ENCODE measurements at places on chromosomes 13 and 19.
A peak's percentile ranks its signal among the peaks of the same experiment; 100 is the strongest.

DNA sequence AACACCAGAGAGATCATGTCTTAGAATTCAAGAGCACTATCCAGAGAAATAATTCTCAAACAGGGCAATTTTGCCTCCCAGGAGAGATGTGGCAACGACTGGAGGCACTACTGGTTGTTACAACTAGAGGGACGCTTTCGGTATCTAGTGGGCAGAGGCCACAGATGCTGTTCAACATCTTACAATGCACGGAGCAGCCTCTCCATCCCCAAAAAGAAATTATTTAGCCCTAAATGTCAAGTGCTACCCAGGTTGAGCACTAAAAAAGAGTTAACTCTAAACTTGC, 78.6 kb downstream of the ABCC4 start:
- DNase-seq, result no peak

- DNase-seq, result peak; percentile 60
These were observed 622.4 kb downstream of the DCT start for GRCh38 chr13:93857126-93857525.

GRCh38 chr13:19680751-19681150, 47.3 kb downstream of the MPHOSPH8 start:
- DNase-seq, result no peak

- peak; percentile 95 for DNase-seq
These were observed 127.2 kb upstream of the GJB6 start for GRCh38 chr13:20359335-20359734.

- DNase-seq, result no peak
These were observed 286.5 kb upstream of the NBEA start for GRCh38 chr13:34655554-34655953.

GRCh38 chr13:106593132-106593531, 25.2 kb upstream of the ARGLU1 start:
- DNase-seq, result no peak

DNA sequence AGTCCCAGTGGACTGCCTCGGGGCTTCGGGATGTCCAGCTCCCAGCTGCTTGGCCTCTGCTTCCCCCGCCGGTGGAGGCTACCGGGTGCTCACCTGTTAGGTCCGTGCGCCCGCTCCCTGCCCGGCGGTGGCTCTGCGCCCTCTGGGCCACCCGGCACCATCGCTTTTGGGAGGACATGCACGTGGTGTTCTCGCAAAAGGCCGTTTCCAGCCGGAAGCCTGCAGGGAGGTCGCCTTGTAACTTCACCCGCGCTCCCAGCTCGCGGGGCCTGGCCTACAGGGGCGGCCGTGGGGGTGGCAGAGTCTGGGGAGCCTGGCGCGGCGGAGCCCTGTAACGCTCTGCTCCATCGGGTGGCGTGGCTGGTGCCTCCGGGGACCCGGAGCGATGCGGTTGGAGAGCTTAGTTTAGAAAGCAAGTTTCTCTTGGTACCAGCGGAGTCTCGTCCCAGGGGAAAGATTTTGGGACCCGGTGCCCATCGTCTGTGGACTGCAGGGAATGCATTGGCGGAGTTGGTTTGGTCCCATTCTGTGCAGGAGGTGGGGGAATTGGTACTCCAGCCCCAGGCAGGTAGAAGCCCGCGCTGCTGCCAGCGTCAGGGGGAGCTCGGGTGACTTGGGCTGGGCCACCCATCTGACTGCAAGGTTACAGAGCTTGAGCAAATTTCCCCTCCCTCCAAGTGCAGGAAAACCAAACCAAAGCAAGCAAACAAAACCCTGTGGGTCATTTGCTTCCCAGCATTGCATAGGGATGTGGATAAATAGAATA, 673 bp downstream of the SPATA13 start:
- DNase-seq, result no peak

- no peak for DNase-seq
These were observed 19.3 kb downstream of the TNFSF11 start for GRCh38 chr13:42592915-42593900.

- DNase-seq, result no peak
These were observed 34.8 kb upstream of the ANKRD10 start for GRCh38 chr13:110949628-110950027.

GRCh38 chr13:74528734-74529513, 394.7 kb upstream of the KLF12 start:
- no peak for DNase-seq

DNA sequence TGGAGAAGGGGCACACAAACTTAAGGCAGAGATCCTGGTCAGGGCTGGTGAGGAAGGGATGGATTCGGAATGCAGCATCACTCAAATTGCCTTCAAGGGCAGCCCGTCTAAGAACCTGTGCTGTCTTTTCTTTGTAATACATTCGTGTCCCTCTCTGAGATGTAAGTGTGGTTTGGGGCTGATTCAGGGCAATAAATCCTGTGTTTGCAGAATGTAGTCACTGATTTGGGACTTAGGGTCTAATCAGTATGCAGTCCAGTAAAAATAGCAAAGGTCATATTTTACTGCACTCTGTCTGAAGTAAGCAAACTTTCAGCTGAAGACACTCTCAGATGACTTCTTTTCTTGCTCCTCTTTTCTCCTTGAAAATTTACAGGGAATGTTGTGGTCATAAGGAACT, 93.8 kb upstream of the C1QTNF9B start:
- no peak for DNase-seq

GRCh38 chr19:53879140-53880081, 2.6 kb upstream of the PRKCG start:
- peak; percentile 80 for DNase-seq

- DNase-seq, result no peak
These were observed 140.7 kb downstream of the KCTD12 start for GRCh38 chr13:76745261-76746200.

GRCh38 chr13:99388334-99388923, 81.2 kb upstream of the GPR183 start:
- no peak for DNase-seq

GRCh38 chr19:8086849-8087248, 34.3 kb downstream of the CCL25 start:
- no peak for DNase-seq

GRCh38 chr13:37797631-37798030, 71.9 kb downstream of the TRPC4 start:
- peak; percentile 52 for DNase-seq

DNA sequence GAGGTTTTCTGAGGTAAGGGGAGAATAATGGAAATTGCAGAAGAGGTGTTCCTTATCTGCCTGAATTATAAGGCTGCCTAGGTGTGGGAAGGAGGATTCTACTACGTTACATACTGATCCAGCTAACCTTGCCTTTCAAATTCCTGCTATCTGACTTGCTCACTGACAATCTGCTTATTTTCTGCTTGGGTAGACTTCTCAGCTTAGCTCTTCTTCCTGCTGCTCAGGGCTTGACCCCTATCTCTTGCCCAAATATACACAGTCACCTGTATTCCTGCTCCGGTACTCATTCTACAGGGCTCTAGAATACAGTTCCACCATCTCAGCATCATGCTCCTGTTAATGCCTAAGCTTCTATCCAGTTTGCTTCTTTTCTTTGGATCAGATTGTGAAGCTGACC, 1607.6 kb downstream of the OLFM4 start:
- DNase-seq, result no peak

DNA sequence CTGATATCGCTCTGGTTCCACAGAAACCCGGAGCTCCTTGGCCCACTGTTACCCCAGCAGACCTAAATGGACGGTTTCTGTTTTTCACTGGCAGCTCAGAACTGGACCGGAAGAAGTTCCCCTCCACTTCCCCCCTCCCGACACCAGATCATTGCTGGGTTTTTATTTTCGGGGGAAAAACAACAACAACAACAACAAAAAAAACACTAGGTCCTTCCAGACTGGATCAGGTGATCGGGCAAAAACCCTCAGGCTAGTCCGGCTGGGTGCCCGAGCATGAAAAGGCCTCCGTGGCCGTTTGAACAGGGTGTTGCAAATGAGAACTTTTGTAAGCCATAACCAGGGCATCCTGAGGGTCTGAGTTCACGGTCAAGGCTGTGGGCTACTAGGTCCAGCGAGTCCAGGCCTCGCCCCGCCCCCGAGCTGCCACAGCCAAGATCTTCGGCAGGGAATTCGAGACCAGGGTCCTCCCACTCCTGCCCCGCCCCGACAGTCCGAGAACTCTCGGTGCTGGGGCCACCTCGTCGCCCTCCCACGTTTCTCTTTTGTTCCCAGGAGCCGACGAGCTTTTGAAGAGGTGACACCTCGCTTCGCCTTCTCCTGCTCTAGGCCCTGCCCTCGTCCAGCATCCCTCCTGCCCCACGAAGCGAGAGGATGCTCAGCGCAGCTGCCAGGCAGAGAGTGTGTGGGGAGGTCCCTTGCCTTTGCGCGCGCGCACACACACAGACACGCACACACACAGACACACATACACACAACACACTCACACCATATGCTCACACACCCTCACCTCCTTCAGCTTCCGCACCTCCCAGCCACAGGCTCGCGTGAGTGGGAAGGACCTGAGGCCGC, 8.8 kb downstream of the ZIC2 start:
- DNase-seq, result no peak

DNA sequence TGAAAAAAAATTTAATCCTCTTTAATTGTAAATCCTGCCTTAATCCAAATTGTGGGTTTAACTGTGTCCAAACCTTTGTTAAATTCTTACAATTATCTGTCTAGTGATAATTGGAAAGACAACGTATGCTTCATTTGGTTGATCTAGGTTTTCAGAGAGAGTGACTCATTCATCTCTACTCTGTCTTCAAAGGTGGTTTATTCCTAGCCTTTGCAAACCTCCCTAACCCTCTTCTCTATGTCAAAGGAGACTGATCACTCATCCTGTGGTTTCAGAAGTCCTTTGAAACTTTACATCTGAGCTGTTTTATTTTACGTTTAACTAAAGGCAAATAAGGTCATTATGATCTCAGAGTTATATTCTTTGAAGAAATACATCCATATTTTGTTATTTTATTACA, 8.8 kb upstream of the OXGR1 start:
- no peak for DNase-seq

DNA sequence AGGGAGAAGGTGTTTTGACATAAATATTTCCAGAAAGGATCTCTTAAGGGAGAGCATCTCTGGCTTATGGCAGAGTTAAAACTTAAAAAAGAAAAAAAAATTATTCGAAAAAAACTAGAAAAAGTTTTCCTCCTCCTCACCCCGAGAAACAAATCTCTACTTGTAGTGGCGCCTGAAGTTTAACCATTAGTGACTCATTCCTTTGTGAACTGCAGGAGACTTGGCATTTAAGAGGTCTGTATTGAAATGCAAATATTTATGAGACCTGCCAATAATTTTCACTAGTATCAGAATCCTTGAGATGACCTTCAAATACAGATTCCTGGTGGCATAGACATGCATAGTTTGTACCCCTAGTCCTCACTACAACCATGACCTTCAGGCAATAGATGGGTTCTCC, 64.9 kb upstream of the MED4 start:
- DNase-seq, result no peak

DNA sequence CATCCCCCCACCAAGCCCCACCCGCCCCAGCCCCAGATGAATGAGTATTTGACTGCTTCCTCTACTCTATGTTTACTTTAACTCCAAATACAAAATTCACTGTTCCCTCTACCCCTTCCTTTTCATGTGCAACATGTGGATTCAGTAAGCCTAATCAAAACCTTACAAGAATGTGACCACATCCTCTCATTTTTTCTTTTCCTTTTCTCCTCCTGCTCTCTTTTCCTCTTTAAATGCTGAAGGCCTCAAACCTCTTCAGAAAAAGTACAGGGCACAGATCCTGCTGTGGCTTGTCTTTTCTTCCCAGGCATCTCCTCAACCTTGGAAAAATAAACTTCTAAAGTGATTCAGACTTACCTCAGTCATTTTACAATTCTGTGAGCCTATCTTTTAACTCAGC, 119.0 kb downstream of the MYCBP2 start:
- DNase-seq, result peak; percentile 88

DNA sequence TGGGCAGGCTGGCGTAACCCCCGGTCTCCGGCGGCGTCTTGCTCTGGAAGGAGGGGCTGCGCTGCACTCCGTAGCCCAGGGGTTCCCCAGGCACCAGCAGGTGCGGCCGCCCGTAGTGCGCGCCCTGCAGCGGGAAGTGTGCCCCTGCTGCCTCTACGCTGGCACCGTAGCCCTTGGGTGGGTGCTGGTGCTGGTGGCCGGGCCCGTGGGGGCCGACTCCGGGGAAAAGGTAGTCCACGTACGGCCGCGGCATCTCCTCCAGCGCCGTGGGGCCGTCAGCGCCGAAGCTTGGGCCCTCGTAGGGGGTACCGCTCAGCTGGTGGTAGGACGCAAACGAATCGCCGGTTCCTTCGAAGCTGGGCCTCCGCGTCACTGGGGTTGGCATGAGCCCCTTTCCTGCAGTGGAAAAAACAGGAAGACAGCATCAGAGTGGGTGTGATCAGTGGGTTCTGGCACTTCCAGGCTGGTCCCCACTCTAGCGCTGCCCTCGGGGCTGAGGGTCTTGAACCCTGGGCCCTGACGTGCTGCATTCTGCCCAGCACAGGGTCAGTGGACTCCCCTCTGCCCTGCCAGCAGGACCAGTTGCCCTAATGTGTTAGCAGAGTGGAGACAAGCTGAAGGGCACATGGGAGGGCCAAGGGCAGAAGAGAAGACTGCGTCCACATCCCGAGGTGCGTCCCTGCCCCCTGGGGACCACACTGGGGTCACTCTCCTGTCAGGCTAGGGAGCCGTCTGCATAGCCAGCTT, 72.3 kb downstream of the LATS2 start:
- no peak for DNase-seq

DNA sequence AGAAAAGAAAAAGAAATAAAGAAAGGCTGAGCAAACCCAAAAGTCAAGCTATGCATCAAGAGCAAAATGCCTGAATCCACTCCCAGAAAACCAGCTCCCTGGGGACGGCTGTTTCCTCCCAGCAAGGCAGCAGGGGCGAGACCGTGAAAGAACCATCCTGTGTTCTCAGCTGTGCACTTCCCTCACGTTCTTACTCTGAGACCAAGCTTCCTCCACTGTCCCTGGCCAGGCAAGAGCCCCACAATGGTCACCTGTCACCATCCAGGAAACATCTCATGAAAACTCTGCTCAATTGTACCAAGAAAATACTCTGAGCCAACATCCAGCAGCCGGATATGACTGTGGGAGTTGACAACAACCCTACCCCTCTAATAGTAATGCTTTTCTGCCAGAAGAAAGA, 22.9 kb downstream of the RAB20 start:
- no peak for DNase-seq

DNA sequence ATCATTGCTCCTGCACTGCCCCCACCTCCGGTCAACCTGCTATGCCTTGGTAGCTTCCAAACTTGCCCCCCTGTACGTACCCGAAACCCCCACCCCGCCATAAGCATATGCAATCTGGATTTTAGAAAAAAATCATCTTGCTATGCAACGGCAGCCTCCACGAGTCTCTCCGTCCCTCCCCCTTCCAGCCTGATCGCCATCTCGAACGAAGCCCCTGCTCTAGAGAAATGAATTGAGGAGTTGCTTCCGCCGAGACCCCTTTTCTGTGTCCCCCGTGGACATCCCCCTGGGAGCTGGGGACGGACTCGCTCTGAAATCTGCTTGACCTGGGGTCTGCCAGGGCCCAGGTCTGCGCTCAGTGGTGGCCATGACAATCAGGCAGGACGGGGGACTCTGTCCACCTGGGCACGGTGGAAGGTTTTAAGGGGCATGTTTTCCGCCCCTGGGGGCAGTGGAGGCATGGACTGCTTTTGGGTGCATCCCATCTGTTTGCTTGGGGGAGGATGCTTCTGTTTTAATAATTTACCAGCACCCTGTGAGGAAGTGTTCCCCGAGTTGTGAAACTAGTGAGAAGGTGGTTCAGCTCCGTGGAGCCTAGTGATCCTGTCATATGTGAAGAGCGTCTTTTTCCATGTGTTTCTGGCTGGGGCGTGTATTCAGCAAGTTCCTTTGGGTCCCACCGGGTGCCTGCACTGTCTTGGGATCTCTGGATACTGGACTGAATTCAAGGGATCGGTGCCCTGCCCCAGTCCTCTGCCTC, 1.0 kb downstream of the KDM4B start:
- DNase-seq, result peak; percentile 24

- no peak for DNase-seq
These were observed 691.9 kb upstream of the SLITRK6 start for GRCh38 chr13:86491121-86491520.
